ENCODE measurements at places on chromosomes 13 and 19. TPM values are rescaled to one million over a fixed set of nuclear protein-coding genes. Genes with fewer than 3 reads are reported as not detected.

DNA sequence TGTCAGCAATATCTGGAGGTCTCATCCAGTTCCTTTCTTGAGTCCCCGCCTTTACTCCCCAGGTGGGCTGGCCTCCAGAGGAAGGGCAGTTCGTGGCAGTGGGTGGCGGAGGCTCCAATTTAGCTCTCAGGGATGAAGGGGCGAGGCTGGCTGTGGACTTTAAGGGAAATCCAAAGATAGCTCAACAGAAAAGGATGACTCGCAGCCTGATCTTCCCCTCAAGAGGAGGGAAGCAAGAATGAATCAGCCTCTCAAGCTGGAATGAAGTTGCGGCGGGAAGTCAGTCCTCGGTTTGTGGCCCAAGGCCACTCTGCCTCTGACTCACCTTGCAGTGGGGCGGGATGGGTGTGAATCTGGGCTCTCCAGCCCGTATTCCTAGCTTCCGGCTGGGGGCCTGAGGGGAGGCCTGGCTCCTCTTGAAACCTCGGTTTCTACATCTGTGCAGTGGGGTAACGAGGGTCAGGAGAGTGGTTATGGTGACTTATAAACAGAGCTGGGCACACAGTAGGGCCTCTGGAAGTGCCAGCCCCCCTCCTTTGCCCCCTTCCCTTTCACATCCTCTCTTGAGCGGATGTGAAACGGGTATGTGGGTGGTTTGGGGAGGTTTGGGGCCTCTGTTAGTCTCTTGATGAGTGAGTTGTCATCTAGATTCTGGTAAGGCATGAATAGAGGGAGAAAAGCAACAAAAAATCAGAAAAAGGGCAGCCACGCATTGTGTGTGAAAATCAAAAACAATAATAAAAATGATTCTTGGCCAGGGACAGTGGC, 10.5 kb upstream of the SMG9 start:
- H3K36me3 ChIP-seq = no peaks in the 10 kb centered on the region
- no peak overlapping the region for H3K4me3 ChIP-seq
- H3K27ac ChIP-seq = peak overlapping the region; percentile 23
- no peak for DNase-seq
- no peaks in the 10 kb centered on the region for H3K4me1 ChIP-seq
- no peaks in the 10 kb centered on the region for H3K27me3 ChIP-seq

DNA sequence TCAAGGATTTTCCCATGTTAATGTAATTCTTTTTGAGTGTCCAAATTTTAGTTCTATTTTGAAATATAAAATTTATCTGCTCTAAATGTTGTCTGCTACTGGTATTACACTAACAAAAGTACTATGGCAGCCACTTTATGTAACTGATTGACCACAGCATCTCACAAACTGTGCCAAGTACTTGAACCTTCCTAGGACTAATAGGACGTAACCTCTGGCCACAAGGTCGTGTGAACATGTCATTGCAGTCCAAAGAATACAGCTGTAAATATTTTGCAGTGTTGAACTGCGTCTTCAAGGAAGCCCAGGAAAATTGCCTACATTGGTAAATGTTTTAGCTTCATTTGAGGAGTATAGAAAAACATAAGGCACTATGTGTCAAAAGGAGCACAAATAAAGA, 1.9 kb downstream of the KCTD4 start:
- H3K27ac ChIP-seq = no peak overlapping the region
- DNase-seq = no peak
- no peak overlapping the region for H3K4me3 ChIP-seq

GRCh38 chr19:17942582-17943273, 9.9 kb downstream of the CCDC124 start:
- peaks cover 4% of the 10 kb centered on the region for H3K36me3 ChIP-seq
- no peak overlapping the region for H3K27ac ChIP-seq
- no peaks in the 10 kb centered on the region for H3K4me1 ChIP-seq
- no peaks in the 10 kb centered on the region for H3K27me3 ChIP-seq

The SERPINE3 gene
- not detected for total RNA-seq

The CABP5 gene
- not detected for total RNA-seq

The KCNC3 gene
- total RNA-seq = 13.2 TPM

The SLC1A6 gene
- total RNA-seq = not detected

GRCh38 chr13:112903606-112904195, 65.3 kb upstream of the MCF2L start:
- no peaks in the 10 kb centered on the region for H3K36me3 ChIP-seq
- no peaks in the 10 kb centered on the region for H3K27me3 ChIP-seq
- no peak overlapping the region for H3K27ac ChIP-seq
- H3K4me3 ChIP-seq = no peak overlapping the region
- peaks cover 2% of the 10 kb centered on the region for H3K4me1 ChIP-seq

The NR1H2 gene
- total RNA-seq = 96.4 TPM

Data from lung (tissue), 17 donors.